ENCODE measurements at places on chromosomes 16 and 17. TPM values are rescaled to one million over a fixed set of nuclear protein-coding genes. Genes with fewer than 3 reads are reported as not detected.

GRCh38 chr17:3988297-3989040 is 24.2 kb upstream of the ATP2A3 start:
- no peak overlapping the region for H3K4me3 ChIP-seq
- DNase-seq, result no peak
- H3K4me1 ChIP-seq, result peaks cover 20% of the 10 kb centered on the region
- H3K27me3 ChIP-seq, result no peaks in the 10 kb centered on the region
- H3K27ac ChIP-seq, result no peak overlapping the region

DNA sequence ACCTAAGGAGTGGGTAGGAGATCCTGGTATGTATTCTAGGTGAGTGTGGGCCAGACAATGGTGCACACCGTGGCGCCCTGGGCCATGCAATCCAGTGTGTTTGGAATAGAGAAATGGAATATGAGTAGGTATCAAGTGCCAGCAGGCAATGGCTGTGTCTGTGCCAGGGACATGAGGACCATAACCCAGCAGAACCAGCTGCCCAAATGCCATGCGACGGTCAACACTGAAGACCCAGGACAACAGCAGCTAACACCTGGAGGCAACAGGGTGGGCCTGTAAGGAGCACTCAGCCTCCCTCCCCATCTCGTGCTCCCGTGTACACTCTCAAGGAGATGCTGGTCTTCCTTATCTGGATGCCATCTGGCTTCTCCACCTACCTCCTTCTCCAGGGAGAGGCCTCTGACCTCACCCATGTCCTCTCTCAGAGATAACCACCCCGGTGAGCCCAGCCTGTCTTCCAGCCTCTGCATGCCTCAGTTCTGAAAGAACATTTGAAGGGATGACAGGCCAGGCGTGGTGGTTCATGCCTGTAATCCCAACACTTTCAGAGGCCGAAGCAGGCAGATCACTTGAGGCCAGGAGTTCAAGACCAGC is 750 bp upstream of the GSDMB start:
- H3K27me3 ChIP-seq, result no peaks in the 10 kb centered on the region
- DNase-seq, result no peak
- H3K4me1 ChIP-seq, result peaks cover 2% of the 10 kb centered on the region
- H3K4me3 ChIP-seq, result no peak overlapping the region

- H3K36me3 ChIP-seq, result peaks cover 70% of the 10 kb centered on the region
- H3K27me3 ChIP-seq, result no peaks in the 10 kb centered on the region
- peaks cover 46% of the 10 kb centered on the region for H3K4me1 ChIP-seq
- peak overlapping the region; percentile 50 for H3K27ac ChIP-seq
Measured at GRCh38 chr17:76714822-76715495, 4.2 kb upstream of the MXRA7 start.

DNA sequence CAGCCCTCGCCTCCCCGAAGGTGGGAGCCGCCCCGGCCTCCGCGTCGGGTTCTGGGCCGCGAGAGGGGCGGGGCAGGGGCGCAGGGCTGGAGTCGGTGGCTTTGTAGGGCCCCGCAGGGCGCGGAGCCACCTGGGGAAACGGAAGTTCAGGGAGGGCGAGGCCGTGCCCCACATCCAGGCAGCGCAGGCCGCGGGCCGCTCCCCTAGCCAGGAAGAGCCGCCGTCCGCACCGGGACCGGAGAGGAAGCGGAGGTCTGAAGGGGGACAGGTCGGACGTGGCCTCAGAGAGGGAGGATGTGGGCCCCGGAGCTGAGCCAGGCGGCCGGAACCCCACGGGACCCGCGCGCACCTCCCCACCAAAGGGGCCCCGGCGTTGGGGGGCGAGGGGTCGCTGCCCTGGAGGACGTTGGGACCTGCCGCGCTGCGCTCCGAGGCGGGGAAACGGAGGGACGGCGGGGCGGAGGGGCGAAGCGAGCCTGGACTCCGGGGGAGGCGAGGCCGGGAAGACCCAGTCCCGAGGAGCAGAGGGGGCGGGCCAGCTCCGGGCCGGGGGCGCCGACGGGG is 482 bp upstream of the SLC16A3 start:
- peaks cover 40% of the 10 kb centered on the region for H3K4me1 ChIP-seq
- no peaks in the 10 kb centered on the region for H3K27me3 ChIP-seq
- no peaks in the 10 kb centered on the region for H3K36me3 ChIP-seq
- DNase-seq, result peak; percentile 79
- peak overlapping the region; percentile 85 for H3K27ac ChIP-seq

GRCh38 chr17:51640108-51640622 is 379.8 kb downstream of the UTP18 start:
- H3K36me3 ChIP-seq, result no peaks in the 10 kb centered on the region
- DNase-seq, result no peak
- peaks cover 6% of the 10 kb centered on the region for H3K27me3 ChIP-seq
- H3K4me1 ChIP-seq, result no peaks in the 10 kb centered on the region
- H3K4me3 ChIP-seq, result no peak overlapping the region
- H3K27ac ChIP-seq, result no peak overlapping the region

- H3K36me3 ChIP-seq, result no peaks in the 10 kb centered on the region
- H3K27me3 ChIP-seq, result no peaks in the 10 kb centered on the region
- no peak overlapping the region for H3K27ac ChIP-seq
- H3K4me3 ChIP-seq, result no peak overlapping the region
- peak; percentile 82 for DNase-seq
- H3K4me1 ChIP-seq, result no peaks in the 10 kb centered on the region
Measured at GRCh38 chr17:6421700-6422604, 13.0 kb downstream of the AIPL1 start.

GRCh38 chr17:73269791-73270190 is 8.1 kb upstream of the CPSF4L start:
- H3K4me3 ChIP-seq, result no peak overlapping the region
- no peaks in the 10 kb centered on the region for H3K36me3 ChIP-seq
- H3K27ac ChIP-seq, result no peak overlapping the region
- no peaks in the 10 kb centered on the region for H3K27me3 ChIP-seq
- no peak for DNase-seq
- no peaks in the 10 kb centered on the region for H3K4me1 ChIP-seq

Gene TMEM114
- not detected for total RNA-seq

Gene LIMD2
- 4.6 TPM for total RNA-seq

- no peak overlapping the region for H3K27ac ChIP-seq
- H3K4me1 ChIP-seq, result no peaks in the 10 kb centered on the region
- no peaks in the 10 kb centered on the region for H3K27me3 ChIP-seq
- H3K36me3 ChIP-seq, result no peaks in the 10 kb centered on the region
- no peak overlapping the region for H3K4me3 ChIP-seq
- DNase-seq, result no peak
Measured at GRCh38 chr17:12866244-12866643, 76.9 kb downstream of the ARHGAP44 start.

- H3K4me3 ChIP-seq, result no peak overlapping the region
- no peaks in the 10 kb centered on the region for H3K4me1 ChIP-seq
- no peak overlapping the region for H3K27ac ChIP-seq
- H3K27me3 ChIP-seq, result no peaks in the 10 kb centered on the region
- H3K36me3 ChIP-seq, result no peaks in the 10 kb centered on the region
Measured at GRCh38 chr17:82281502-82282238, 8.2 kb upstream of the CSNK1D start.

DNA sequence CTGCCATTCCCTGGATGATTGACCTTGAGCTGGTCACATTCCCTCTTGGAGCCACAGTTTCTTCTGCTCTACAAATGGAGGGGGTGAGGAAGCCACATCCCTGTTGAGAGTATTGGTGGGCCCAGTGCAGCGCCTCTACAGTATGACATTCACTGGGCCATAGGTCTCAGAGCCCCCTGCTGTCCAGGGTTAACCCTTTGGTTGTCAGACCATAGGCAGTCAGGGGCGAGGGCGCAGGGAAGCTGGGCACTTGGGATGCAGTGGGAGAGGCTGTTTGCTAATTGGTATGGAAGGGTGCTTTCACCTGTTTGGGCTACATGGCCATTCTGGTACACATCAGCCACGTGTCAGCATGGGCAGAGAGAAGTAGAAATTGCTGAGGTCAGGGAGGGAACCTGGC is 27.3 kb upstream of the WFDC1 start:
- H3K4me3 ChIP-seq, result no peak overlapping the region
- H3K27me3 ChIP-seq, result no peaks in the 10 kb centered on the region
- H3K36me3 ChIP-seq, result no peaks in the 10 kb centered on the region
- no peaks in the 10 kb centered on the region for H3K4me1 ChIP-seq
- DNase-seq, result no peak
- no peak overlapping the region for H3K27ac ChIP-seq

Gene GDPD1
- 3.0 TPM for total RNA-seq

Gene WBP2
- total RNA-seq, result 214 TPM

Gene ACACA
- total RNA-seq, result 15.0 TPM

Gene TBC1D3L
- total RNA-seq, result 5.2 TPM

DNA sequence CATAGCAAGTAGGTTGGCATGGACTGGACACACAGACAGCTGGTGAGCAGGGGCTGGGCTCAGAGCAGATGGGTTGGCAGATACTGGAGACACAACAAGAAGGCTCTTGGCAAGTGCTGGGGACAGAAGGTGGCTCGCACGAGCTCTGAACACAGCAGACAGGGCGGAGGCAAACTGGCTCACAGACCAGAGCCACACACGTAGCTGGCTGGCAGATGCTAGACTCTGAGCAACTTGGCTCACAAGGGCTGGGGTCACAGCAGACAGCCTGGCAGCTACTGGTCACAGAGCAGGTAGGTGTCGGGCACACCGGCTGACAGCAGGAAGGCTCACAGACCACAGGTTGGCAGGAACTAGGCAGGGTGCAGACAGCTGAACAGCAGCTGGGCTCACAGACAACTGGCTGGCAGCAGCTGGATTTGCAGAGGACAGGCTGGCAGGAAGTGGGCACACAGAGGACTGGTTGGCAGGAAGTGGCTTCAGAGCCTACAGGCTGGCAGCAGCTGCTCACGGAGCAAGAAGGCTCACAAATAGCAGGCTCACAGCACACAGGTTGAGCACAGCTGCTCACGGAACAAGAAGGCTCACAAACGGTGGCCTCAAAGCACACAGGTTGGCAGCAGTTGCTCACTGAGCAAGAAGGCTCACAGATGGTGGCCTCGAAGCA is 725 bp downstream of the KRTAP16-1 start:
- H3K4me1 ChIP-seq, result peaks cover 28% of the 10 kb centered on the region
- no peak overlapping the region for H3K27ac ChIP-seq
- H3K27me3 ChIP-seq, result no peaks in the 10 kb centered on the region
